ENCODE measurements at places on chromosomes 1 and 21.

- DNase-seq: no peak
Observed at GRCh38 chr1:78322928-78323680, 167.7 kb upstream of the PTGFR start.

- DNase-seq: peak; percentile 38
Observed at GRCh38 chr1:165928075-165928731, 100.8 kb downstream of the UCK2 start.

- DNase-seq: no peak
Observed at GRCh38 chr1:19811206-19811851, 3.8 kb downstream of the RNF186 start.

DNA sequence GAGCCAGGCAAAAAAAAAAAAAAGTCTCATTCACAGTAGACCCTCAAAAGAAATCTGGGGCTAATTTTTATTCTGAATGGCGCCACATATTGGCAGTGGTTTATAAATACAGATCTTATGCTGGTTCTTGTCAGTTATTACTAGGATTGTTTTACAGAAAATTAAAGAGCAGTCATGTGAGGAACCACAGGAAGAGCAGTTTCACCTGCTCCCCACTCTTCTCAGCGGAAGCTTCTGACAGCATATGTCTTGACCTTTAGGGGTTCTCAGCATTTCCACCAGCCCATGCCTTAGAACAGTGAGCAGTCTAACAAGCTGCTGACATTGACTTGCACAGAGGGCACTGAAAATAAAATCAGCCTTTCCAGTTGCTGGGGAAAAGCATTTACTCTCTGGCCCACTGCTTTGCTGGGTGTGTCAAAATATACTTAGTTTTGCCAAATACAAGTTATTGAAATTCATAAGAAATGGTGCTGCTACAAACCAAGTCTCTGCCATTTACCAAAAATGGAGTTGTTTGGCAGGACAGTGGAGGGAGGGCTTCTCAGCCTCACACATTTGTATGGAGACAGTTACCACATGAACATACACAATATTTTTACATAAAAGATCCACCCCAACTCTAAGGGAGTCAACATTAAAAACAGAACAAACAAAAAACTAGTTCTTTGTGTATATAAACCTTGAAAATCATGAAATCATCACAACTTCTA is 144.2 kb downstream of the SYT2 start:
- DNase-seq: no peak

DNA sequence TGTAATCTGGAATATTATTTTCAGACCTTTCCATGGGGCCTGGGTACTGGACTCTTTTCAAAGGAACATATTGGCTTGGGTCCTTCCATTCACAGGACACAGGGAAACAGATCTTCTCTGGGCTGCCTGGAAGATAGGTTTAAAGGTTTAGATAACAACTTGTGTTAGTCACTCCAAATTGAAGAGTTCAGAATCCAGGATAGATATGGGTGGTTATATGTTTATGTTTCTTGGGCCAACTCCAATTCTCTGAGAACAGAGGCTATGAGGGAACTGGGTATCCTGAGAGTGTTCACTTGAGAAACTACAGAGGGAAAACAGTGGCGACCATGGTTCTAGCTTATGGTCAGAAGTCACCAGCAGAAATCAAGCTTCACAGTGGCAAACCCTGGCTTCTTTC is 8.7 kb upstream of the PIGM start:
- DNase-seq: no peak

DNA sequence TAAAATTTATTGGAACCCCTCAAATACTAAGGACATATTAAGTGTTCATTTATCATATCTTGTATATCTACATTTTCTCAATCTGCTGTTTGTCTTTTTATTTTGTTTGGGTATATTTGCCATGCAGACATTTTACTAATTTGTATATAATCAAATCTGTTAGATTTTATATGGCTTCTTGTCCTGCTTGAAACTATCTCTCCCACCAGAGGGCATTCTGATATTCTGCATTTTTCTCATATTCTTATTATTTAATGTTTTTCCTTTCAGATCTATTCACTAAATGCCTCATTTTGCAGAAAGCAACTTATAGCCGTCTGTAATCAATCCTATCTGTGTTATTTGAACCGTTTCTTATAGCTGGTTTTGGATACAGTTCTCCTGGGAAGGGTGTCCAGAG is 745.5 kb downstream of the LRRIQ3 start:
- DNase-seq: no peak

DNA sequence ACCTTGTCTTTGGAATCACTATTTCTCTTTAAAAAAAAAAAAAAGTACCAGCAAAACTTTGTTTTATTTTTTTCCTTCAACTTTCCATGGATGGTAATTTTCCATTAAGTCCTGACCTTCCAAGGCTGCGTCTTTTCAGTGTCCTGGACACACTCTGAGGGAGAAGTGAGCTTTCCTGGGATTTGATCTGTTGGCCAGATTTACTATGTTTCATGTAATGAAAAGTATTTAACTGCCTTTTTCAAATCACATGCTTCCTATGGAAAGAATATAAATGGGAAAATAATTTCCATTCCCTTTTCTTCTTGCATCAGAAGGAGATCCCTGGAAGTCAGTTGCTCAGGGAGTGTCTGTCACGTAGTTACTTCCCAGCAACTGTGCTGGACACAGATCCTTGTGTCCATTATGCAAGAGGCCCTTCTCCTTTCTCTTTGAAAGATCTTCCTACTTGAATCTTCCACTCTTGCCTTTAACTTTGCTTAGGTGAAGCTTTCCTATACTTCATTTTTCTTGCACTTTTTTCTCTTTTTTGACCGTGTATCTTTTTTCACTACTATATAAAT is 59.3 kb downstream of the CENPF start:
- no peak for DNase-seq

GRCh38 chr21:17782051-17782450 is 37.1 kb downstream of the C21orf91 start:
- no peak for DNase-seq

DNA sequence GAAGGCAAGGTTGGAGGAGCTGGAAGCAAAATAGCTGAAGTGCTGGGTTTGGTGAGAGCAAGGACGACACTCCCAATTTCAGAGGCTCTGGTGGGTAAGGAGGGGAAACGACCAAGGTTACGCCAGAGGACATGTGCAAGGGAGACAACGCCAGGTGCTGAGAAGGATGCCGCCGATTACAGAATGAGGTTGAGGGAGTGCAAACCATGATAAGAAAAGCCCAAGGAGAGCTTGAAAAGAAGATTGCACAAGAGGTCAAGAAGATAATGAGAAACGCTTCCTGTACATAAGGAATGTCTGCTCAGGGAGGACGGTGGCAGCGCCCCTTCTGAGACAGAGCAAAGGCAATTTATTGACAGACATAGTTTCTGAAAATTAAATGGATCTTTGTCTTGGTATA is 382.0 kb upstream of the PROX1 start:
- no peak for DNase-seq

DNA sequence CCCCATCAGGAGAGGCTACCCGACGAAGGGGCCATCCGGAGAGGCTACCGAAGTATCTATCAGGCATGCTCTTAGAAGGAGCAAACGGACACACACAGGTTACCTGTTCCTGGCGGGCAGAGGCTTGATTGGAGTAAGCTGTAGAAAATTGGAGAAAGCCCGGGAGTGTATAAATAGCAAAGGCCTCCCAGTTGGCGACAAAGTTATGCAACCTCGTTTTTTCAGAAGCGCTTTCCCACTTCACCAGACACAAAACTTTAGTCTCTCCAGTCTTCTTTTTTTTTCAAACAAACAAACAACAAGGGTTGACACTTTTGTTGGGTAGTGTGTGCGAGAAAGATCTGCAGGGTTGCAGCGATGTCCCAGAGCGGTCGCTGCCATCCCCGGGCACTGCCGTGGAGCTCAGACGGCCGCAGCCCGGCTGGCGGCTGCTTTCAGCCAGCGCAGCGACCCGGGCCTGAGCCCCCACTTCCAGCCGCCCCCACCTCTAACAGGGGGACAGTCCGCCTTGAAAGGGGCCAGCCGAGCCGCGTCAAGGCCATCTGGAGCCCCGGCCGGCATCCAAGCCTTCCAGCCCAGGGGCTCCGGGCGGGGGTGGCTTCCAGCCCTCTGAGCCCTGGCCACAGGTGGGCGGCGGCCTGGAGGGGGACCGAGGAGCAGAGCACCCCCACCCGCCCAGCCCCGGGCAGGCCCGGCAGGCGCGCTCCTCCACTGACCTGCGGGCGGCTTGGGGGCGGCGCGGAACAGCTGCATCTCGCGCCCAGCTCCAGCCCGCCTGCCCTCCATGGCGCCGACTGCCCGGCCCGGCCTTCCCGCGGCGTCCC is 616 bp downstream of the MCOLN3 start:
- DNase-seq: no peak

- peak; percentile 8 for DNase-seq
Observed at GRCh38 chr1:236681219-236681618, 5.1 kb upstream of the ACTN2 start.

GRCh38 chr1:5481889-5482288 is 510.3 kb downstream of the NPHP4 start:
- DNase-seq: no peak

DNA sequence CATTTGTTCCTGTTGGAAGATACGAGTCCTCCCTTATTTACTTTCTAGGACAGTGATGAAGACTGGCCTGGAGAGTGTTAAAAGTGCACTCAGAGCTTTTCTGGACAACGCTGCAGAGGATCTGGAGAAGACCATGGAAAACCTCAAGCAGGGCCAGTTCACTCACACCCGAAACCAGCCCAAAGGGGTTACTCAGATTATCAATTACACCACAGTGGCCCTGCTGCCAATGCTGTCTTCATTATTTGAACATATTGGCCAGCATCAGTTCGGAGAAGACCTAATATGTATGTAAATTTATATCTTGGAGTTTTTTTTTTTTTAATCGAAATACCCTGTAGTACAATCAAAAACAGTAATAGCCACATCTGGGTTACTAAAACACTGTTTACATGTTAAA is 190.5 kb downstream of the ZP4 start:
- no peak for DNase-seq

GRCh38 chr1:1916851-1917251 is 1.8 kb downstream of the CALML6 start:
- DNase-seq: no peak

DNA sequence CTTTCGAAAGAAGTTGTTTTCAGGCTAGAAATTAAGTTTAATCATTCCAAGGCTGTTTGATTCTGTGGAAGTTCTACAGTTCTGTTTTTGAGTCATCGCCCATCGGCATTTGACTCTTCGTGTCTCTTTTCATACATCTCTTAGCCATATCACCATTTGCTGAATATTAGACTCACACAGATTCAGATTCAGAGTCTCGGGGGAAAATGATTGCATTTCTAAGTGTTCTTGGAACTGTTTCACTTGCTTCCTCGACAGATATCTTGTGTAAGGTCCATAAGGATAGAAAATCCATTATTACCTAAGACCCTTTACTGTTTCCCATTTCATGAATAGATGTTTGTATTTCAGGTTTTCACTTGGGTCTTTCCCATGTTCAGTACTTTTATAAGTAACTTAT is 237.0 kb upstream of the SGIP1 start:
- DNase-seq: peak; percentile 6

DNA sequence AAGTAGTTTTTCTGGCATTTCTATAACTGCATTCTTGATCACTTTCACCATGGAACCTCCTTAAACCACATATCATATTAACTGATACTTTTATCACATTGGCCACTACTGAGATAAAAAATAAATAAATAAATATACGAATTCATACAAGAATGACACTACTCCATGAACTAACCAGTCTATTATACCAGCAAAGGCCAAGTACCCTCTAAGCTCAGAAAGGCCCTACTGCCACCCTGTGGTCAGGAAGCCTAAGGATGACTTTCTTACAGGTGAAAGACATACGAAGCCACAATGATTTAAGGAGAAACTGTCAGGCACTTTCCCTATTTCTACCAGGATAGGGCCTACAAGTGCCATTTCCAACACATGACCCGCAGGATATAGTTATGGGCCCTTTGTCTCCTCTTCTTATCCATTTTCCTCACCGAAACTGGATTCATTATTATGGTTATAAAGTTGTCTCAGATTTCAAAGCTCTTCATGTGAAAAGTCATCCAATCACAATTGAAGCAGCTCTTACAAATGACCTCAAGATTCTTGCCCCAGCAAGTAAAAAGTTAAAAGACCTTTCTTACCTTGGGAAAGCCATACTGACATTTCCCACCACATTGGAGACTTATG is 23.9 kb downstream of the DNAJC8 start:
- no peak for DNase-seq

All from skin of body (tissue), 3 donors.